Stimulated activated CD8-positive, alpha-beta memory T cell treated with anti-CD3 and anti-CD28 coated beads, Interleukin-7, amount 100 ng/mL, for 1 hour (primary cell): ENCODE measurements at places on chromosomes 5 and 9.
A peak's percentile ranks its signal among the peaks of the same experiment; 100 is the strongest.

DNA sequence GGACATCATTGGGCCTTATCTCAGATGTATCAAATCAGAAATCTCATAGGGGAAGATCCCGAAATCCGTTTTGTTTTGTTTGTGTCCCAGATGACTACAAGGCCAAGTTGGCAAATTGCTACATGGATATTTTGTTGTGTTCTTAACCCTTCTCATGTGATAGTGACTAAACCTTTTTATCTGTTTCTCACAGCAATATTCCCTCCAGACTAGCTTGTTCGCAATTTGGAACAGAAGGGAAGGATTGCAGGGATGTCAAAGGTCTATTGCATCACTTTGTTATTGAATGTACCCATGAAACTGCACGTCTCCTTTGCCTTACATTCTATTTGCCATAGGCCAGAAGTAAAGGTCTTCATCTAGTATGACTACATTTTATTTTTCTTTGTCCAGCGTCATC is 453.9 kb downstream of the NFIB start:
- no peak for DNase-seq

GRCh38 chr5:87526131-87526530 is 113.4 kb upstream of the CCNH start:
- no peak for DNase-seq

DNA sequence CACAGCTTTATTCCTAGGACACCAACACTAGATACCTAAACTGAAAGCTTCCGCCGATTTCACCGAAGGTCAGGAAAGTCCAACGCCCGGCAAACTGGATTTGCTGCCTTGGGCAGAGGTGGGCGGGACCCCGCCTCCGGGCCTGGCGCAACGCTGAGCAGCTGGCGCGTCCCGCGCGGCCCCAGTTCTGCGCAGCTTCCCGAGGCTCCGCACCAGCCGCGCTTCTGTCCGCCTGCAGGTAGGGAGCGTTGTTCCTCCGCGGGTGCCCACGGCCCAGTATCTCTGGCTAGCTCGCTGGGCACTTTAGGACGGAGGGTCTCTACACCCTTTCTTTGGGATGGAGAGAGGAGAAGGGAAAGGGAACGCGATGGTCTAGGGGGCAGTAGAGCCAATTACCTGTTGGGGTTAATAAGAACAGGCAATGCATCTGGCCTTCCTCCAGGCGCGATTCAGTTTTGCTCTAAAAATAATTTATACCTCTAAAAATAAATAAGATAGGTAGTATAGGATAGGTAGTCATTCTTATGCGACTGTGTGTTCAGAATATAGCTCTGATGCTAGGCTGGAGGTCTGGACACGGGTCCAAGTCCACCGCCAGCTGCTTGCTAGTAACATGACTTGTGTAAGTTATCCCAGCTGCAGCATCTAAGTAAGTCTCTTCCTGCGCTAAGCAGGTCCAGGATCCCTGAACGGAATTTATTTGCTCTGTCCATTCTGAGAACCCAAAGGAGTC is at the start of gene CD274:
Gene CD274, plus strand, starts transcription at position 184 of the 733 bp plus-strand sequence. CDS start 5,572 bp downstream, outside the sequence.
- DNase-seq, result peak; percentile 51

- DNase-seq, result no peak
Measured at GRCh38 chr5:131212471-131213021, 41.8 kb downstream of the LYRM7 start.
